ENCODE measurements at places on chromosomes 1 and 21.

GRCh38 chr1:145711213-145711651 lies 4.1 kb upstream of the PDZK1 start:
- DNase-seq = no peak

- DNase-seq = no peak
Measured at GRCh38 chr1:150628766-150629114, 672 bp downstream of the ENSA start.

DNA sequence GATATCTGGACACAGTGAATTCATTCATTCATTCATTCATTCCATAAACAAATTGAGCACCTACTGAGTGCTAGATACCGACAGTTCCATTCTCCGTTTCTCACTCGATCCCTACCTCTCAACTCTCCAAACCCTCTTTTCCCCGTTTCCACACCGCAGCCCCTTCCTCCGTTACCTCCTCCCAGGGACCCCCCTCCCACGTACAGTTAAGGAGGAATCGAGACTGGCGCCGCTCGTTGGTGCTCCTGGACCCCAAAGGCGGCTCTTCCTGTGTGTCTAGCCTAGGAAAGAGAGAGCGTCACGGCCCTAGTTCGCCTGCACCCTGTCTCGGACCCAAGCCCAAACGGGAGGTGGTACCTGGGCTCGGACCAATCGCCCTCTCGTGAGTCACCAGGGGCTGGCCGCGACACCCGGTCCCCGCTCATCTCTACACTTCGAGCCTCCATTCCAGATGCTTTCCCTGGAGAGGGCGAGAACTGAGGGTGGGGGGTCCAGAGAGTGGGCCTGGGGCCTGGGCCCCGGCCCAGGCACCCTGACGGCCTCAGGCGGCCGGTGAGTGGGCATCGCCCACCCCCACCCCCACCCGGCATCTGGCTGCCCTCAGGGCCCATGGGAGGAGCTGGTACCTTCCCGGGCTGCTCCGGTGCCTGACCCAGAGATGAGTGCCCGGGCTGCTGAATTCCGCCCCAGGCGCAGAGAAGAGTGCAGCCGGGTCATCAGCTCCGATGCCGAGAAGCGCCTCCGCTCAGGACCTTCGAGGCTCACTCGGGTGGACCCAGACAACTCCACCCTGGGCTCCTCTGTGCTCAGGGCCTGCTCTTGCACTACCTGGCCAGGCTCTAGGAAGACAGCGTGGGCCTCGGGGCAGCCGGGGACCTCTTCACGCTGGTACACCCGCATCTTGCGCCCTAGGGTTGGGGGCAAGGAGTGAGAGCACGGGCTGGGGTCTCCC lies 4.9 kb downstream of the ARHGEF19 start:
- no peak for DNase-seq

DNA sequence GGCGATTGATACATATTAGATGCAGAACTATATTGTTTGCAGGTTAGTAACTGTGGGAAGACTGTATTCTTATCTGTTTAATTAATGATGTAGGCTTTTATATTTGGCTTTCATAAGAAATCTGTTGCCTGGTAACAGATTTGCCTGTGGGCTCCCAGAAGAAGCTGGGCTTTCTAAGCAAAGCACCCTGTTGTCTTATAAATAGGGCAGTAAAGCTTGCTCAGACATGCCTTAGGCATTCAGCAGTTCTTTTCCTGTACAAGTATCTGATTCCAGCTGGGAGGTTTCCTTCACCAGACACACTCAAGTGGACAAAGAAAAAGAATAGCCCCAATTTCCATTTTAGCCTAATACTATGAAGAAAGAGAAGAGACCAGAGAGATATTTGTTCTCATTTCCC lies 524.0 kb downstream of the LRRIQ3 start:
- DNase-seq = no peak

DNA sequence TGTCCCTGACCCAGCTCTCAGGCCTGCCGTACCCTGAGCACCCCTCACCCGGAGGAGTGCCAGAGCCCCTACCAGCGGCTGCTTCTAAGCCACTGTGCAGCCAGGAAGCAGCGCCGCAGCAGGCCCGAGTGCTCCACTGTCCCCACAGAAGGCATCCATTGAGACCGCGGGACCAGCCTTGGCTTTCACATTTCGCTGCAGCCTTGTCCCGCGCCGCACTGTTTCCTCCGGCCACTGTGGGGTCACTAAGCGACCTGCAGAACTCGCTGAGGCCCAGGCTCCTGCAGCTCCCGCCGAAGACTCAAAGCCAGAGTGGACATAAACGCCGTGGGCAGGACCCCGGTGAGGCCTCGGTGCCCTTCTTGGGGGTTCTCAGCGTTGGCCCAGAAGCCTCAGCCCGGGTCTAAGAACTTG lies 3.0 kb downstream of the ALX3 start:
- no peak for DNase-seq

DNA sequence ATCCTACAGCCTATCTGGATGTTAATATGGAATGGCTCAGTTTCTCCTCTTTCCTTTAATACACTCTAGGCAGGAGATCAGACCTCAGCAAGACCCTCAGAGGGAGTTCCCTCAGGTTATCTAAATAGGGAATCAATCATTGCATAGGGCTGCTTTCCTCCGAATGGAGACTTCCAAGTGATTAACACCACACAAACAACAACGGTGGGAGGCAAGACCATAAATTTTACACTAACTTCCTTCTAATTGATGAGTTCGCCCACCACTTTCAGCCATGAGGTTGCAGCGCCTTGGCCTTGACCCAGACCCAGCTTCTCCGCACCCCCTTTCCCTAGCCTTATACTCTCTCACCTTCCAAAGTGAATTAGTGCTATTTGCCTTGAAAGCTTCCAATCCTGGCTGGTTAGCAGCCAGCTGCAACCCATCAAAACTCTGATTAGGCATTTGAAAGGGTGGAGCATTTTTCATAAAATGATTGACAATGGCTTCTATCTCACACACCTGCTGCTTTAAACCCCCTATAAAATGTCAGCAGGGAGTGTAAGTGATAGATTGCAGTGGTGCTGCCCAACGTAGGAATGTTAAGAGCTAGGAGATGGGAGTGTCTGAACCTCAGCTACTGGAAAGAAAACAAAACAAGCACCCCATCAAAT lies 534.9 kb upstream of the USP24 start:
- DNase-seq = no peak

GRCh38 chr1:115412286-115412685 lies 74.2 kb upstream of the NGF start:
- DNase-seq = no peak

- DNase-seq = no peak
Measured at GRCh38 chr1:205794011-205794730, 18.8 kb downstream of the SLC41A1 start.

DNA sequence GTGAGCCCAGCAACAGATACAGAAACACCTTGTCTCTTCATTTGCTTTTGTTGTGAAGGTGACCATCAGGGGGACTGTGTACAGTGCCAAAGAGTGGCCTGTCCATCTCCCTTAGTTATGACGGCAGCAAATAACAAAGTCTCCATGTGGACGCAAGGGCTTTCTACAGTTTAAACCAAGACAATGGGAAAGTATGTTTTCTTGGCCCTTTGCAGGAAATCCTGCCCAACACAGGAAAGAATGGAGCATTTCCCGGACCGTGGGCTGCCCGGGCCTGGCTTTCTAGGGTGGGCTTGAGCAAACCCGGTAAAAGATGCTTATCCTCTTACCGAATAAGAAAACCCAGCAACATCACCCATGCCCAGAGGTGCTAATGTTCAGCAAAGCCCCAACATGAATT lies 87.3 kb downstream of the ZBTB18 start:
- DNase-seq = no peak

- DNase-seq = no peak
Measured at GRCh38 chr1:62260688-62261087, 58.5 kb downstream of the KANK4 start.

DNA sequence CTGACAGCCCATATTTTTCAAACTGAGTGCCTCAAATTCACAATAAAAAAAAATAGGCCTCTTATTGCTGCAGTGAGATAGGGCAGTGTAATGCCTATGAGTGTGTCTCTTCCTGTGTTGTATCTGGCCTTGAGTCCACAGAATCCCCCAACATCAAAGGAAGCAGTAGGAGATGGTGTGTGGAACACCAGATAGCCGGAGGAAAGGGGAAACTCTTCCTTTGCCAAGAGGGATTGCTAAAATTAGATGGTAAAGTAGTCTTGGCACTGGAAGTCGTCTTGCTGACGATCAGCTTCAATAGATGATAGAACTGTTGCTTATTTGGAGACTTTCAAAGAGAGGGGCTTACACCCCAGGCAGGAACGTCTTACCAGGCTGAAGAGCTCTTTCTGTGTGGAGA lies 51.8 kb downstream of the RUNX1 start:
- no peak for DNase-seq

- no peak for DNase-seq
Measured at GRCh38 chr1:25197235-25197975, 34.9 kb downstream of the SYF2 start.

GRCh38 chr1:181083842-181084605 lies 4.5 kb upstream of the IER5 start:
- DNase-seq = no peak

All from cortex of kidney (tissue), 1 donor.